ENCODE measurements at places on chromosomes 2 and 18.

GRCh38 chr2:165679621-165680020, 114.4 kb downstream of the GALNT3 start:
- DNase-seq: no peak

DNA sequence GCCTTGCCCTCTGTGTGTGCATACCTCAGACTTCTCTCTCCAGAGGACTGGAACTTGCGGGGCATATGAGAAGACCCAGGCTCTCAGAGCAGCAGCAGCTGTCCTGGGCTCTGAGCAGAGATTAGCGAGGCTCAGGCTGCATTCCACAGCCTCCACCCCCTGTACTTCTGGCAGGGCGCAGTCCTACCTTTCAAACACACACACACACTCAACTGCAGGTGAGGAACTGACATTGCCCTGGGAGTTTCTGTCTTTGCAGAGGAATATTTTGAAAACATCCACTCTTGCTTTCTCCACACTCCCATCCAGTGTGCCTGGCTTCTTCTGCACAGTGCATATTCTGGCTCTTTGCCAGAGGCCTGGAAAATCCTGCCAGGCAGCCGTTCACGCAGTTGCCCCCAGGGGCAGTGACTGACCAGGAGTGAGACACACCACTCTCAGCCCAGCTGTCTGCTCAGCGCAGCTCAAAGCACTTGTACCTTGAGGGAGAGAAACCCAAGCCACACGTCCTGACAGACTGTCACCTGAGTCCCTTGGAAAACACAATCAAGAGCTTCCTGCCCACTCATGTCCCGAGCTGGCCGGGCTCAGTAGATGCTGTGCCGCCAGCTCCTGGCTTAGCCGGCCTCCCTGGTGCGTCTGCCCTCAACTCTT, 460.8 kb downstream of the RNF144A start:
- DNase-seq: peak; percentile 24

DNA sequence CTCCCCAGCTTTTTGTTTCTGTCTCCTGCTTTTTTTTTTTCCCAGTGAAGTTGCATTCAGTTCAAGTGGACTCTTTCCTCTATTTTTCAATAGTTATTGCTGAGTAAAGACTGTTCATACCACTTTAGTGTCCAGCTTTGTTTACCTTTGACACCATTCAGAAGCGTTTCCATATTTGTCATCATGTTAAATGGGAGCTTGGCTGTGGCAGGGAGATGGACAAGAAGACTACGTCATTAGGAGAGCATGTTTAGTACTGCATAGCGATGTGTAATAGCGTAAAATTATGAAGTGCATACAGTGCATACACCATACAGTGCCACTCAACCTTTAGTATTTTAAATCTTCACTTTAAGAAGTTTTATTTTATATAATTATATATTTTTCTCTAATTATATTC, 655.9 kb downstream of the DCC start:
- no peak for DNase-seq

DNA sequence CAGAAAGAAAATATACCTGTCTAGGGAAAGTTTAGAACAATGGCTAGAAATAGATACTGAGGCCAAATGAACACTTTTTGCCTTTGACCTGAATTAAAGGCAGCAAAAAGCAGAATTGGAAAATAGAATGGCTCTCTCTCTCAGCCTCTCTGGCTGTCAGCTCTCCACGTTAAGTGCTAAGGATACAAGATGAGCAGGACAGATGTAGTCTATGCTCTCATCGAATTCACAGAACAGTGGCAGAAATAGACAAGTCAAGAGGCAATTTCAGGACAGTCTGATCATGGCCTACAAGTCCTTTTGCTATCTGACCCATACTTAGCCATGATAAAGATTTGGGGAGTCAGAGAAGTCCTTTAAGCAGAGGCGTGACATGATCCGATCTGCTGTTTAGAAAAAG, 120.2 kb upstream of the CREB1 start:
- no peak for DNase-seq

GRCh38 chr2:23002234-23002633, 382.7 kb upstream of the KLHL29 start:
- peak; percentile 3 for DNase-seq

DNA sequence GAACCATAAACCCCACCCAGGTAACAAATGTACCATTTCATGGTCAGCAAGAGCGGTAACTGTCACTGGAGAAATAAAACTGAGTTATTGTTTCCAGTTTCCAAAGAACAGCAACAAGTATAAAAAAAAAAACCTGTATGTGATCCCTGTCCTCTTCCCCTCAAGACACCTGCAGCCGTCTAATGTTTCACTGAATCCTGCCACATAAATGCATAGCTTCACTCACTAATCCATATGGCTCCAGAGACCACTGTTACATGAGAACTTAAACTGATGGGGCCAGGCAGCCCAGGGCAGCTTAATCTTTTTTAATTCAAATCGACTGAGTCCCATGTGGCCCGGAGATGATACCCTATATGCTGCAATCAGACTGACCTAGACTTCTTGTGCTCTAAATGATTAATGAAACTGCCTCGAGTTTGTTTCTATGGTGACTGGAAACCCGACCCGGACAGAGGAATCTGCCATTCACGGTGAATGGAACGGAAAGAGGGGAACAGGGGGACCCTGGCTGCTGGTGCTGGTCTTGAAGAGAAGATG, 60.9 kb upstream of the SIX2 start:
- peak; percentile 31 for DNase-seq

DNA sequence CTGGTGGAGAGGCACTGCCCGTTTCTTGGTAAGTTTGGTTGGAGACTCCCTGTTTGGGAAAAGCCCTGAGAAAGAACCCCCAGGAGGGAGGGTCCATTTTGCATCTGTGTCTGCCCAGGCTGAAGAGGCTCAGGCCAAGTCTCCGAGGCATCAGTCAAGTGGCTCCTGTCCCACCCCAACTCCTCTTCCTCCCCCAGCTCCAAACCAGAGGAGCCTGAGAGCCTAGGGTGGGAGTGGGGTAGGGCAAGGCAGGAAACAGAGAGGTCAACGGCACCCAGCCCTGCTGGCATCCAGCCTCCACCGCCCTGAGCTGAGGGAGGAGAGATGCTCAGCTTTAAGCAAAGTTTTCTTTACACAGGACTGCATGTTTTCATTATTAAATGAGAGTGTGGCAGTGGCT, 38.2 kb downstream of the CYP27C1 start:
- no peak for DNase-seq

DNA sequence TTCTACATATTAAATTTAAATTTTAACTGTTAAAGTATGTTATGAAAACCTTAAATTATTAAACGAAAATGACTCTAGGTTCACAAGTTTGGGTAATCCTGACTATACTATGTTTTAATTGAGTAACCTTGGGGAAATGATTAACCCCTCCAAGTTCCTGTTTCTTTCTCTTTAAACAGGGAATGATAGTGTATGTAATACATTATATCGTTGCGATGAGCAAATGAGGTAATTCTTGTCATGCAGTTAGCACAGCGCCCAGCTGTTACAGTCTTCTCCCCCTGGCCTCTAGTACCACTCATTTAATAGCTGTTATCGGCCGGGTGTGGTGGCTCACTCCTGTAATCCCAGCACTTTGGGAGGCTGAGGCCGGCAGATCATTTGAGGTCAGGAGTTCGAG, 80.4 kb downstream of the MTA3 start:
- no peak for DNase-seq

DNA sequence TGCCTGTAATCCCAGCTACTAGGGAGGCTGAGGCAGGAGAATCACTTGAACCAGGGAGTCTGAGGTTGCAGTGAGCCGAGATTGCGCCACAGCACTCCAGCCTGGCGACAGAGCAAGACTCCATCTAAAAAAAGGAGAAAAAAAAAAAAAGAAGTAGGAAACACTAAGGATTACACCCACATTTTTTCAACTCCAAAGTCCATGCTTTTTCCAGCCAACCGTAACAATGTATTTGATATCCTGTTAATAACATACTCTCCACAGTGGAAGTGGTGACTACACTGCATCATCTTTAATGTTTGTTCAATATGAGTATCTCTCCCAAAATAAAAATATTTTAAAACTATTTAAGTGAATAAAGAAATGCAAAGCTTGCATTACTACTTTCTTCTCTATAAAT, 481.6 kb upstream of the ACVR2A start:
- no peak for DNase-seq

GRCh38 chr2:183010112-183010511, 28.1 kb downstream of the NCKAP1 start:
- DNase-seq: peak; percentile 86

DNA sequence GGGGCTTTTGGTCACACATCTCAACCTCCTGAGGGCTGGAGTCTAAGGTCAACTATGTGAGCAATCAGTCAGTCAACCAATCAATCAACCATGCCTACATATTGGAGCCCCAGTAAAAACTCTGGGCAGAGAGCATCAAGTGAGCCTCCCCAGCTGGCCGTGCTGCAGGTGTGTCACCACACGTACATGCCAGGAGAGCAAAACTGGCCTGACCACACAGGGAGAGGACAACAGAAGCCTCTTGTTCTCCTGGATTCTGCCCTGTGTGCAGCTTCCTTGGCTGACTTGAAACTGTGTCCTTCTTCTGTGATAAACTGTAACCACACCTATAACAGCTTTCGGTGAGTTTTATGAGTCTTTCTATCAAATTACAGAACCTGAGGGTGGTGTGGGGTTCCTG, 25.9 kb downstream of the GPR35 start:
- DNase-seq: no peak

DNA sequence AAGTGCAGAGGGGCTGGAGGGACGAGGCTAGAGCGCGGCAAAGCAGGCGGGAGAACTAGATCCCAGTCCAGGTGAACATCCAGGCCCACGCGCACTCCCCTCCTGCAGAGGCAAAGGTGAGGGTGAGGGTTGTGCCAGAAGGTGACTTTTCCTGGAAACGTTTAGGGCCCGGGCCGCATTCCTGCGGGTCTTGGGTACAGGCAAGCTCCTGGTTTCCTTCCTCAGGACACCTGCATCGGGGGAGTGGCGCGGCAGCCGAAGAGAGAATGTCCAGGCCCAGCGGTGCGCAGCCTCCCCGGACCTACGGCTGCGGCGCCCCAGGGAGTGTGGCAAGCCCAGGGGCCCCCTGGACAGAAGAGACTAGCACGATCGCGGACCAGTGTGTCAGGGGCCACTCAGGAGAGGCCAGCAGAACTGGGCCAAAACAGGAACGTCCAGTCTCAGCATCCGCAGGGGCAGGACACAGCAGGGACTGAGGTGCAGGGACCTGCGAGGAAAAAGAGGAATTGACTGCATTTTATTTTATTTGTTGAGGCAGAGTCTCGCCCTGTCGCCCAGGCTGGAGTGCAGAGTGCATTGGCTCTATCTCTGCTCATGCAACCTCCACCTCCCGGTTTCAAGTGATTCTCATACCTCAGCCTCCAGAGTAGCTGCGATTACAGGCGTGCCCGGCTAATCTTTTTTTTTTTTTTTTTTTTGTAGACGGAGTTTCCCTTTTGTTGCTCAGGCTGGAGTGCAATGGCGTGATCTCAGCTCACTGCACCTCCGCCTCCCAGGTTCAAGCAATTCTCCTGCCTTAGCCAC, 8.7 kb upstream of the IMPA2 start:
- DNase-seq: peak; percentile 44

DNA sequence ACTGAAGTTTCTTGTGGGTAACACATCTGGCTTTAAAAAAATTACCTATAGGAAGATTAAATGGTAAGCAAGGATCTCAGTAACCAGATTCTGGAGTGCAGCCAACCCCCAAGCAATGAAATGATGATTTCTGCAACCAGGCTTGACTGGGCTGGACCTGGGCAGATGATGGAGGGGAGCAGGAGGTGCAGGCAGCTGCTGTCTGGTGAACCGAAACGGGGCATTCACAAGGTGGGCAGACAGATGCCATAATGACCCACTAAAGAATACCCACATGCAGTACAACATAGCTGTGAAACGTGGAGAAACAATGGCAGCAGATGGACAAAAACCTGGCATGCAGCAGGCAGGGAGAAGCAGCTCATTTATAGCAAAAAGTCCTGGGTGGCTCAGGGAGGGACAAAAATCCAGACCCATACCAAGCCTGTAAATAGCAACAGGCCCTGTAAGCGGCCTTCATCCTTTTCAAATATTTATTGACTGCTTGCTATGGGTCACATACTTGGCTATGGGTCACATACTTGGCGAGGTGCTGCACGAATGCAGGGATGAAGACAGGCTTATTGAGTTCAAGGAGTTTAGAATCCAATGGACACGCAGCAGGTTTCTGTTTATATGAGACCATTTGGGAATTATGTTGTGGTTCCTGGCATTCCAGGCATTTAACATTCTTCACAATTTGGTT, 244.7 kb downstream of the HRH4 start:
- DNase-seq: no peak

- no peak for DNase-seq
Observed at GRCh38 chr2:3482363-3482821, 36.9 kb downstream of the ADI1 start.

GRCh38 chr2:78865667-78866066, 159.8 kb upstream of the REG3G start:
- no peak for DNase-seq

DNA sequence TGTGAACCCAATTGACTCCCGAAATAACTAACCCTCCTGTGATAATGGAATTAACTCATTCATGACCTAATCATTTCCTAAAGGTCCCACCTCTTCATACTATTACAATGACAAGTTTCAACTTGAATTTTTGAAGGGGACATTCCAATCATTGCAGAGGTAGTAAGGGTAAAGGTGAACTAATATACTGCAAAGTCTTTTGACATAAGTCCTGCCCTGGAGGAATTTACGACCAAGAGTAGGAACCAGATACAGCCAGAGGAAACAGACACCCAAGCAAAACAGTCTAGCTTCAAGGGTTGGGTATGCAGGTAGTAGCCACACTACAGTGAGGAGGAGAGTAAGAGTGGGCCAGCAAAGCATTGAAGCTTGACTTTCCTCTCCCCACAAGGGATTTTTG, 1.2 kb upstream of the SRBD1 start:
- DNase-seq: no peak

DNA sequence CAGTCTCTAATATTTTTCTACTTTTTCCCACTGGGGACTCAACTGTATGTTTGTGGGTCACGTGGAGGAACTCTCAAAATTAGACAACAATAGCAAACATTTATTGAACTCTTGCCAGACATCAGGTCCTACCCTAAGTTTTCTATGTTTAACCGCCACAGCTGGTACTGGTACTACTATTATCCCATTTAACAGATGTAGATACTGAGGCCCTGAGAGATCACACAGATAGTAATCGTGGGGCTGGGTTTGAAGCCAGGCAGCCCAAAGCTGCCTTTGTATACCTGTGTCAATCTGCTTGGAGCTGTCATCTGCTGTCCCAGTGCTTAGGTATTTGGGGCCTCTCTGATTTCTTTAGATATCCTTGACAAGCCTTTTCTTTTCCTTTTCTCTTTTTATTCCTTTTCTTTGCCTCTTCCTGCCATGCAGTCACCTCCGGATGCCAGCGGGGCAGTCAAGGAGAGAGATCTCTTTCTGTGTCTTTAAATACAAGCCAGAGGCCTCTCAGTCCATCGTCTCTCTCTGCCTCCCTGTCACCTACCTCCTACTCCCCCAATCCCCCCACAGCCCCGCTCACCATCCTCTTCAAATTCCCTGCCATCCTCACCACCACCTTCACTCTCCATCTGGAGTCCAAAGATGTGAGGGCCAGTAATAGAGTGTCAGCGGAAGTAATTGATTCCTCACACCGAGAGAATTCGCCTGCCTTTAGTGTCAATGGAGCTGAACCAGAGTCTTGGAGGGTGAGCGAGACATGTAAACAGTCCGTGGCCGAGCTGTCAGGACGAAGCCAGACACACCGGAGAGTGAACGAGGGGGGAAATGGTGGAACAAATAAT, 23.4 kb downstream of the NRP2 start:
- DNase-seq: no peak

- no peak for DNase-seq
Observed at GRCh38 chr2:161088658-161089350, 71.4 kb upstream of the TANK start.
